ENCODE measurements at places on chromosomes 7 and 10.

DNA sequence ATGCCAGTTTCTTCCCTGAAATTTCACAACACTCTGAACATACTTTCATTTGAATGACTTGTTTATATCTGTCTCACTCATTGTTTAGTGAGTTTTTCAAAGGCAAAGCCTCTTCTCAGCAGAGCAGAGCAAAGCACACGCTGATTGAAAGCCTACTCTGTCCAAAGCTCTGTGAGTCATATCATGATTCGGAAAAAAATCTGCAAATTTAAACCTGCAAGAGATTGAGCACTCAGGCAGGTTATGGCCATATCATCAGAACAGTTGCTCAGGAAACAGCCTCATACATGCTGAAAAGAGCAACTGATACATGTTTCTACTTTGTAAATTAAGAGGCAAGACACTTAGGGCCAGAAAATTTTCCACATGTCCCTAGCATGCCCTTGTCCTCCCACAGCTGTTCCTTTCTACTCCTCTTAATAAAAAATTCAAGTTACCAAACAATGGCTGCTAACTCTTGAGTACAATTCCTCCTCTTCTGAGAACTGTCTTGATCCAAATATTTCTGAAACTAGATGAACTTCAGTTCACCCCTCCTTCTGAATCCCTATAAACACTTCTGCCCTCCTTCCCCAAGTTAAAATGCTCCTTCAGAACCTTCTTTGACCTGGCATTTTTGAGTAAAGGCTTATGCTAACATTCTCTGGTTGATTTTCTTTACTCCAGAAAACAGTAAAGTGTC is 140.6 kb upstream of the HPS1 start:
- no peak for DNase-seq

DNA sequence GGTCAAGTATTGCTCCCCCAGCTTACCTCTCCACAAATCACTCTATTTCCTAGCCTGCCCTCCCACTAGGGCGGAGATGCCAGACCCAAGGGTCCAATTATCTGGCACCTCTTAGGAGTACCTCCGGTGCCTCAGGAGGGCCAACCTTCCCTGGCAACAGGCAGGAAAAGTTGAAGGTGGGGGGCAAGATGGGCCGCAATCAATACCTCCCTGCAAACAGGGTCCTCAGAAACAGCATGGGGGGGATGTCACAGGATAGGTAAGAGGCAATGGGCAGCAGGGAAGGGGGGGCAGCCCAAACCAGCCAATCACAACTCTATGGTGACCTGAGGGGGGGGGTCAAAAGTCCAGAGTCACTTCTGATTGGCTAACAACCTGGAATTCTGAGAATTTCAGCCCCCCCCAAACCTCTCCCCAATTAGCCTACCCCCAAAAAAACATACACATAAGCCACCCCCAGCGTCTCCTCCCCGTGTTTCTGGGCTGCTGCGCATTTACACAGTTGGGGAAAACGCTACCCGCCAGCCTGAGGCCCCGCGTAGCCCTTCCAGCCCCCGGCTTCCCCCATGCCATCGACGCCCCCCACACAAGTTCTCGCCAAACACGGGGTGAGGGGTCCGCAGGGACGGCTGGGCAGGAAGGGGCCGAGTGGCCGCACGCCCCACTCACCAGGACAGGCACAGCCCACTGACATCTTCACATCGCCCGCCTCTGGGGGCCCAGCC is 589 bp downstream of the LDB1 start:
- DNase-seq: peak; percentile 81

- no peak for DNase-seq
These were observed 129.8 kb downstream of the PRKG1 start for GRCh38 chr10:51204066-51204465.

DNA sequence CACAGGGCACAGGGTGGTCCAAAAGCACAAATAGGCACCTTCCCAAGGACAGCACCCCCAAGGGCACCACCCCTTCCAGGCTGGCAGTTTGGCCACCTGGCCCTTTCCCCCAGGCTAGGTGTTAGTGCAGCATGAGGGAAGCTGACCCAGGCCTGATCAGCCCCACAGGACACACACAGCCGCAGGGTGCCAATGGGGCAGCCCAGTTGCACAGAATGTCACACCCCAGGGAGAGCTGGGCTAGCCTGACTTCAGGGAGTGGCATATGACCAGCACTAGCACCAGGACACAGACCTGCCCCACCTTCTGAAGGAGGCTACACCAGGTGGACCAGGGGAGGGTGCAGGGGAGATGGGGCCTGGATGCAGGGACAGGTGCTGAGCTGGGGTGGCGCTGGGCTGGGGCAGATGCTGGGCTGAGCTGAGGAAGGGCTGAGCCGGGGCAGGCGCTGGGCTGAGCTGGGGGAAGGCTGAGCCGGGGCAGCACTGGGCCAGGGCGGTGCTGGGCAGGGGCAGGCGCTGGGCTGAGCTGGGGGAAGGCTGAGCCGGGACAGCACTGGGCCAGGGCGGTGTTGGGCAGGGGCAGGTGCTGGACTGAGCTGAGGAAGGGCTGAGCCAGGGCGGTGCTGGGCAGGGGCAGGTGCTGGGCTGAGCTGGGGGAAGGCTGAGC is 3.9 kb upstream of the ADAM8 start:
- DNase-seq: no peak

DNA sequence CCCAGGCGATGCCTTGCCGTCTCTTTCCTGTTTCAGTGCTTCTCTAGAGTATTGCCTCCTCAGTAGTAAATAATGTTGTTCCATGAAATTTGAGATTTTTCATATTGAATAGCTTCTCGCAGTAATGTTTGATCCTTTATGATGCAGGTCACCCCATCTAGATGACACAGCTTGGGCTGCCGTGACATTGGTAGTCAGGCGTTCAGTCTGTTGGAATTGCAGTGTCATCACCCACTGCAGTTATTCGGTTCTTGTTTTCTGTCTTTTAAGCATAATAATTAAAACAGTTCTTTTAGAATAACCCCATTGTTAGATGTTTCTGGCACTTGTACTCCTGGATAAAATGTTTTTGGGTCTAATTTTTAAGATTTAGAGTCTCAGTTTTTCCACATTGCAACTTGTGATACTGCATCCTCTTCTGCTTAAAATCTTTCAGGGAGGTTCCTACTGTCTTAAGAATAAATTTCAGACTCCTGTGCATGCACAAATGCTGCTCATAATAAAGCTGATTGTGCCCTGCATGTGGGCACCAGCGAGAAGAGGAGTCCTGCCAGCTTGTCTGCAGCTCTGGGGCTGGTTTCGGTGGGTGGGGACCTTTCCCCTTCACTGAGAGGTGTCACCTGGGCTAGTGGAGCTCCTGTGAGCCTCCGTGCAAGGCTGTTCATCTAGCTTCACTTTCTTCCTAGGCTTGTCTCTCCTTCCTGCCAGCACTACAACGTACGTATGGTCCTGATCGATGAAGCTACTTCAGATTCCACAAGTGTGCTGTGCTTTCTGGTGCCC is 44.8 kb downstream of the SDK1 start:
- no peak for DNase-seq

- no peak for DNase-seq
These were observed 46.7 kb downstream of the RAB18 start for GRCh38 chr10:27550823-27551222.

- no peak for DNase-seq
These were observed 59.4 kb downstream of the TPK1 start for GRCh38 chr7:144776447-144776846.

- DNase-seq: peak; percentile 52
These were observed 172.5 kb upstream of the SVIL start for GRCh38 chr10:29807163-29807806.

- DNase-seq: no peak
These were observed 25.5 kb upstream of the HABP2 start for GRCh38 chr10:113527211-113527906.

GRCh38 chr7:16754856-16755317 is 1.3 kb downstream of the TSPAN13 start:
- DNase-seq: no peak

GRCh38 chr10:10930979-10931743 is 86.5 kb upstream of the CELF2 start:
- no peak for DNase-seq

DNA sequence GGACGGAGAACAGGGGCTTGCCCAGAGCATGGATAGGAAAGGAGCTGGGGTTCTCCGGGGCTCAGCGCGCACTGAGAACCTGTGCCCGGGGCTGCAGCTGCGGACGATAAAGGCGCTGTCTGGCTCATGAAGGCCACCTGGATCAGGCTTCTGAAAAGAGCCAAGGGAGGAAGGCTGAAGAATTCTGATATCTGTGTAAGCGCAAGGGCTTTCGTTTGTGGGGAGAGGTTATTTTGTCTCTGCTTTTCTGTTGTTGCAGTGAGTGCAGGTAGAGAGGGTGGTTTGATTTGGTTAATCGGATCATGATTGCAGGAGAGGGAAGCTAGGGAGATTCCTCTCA is 250.5 kb downstream of the NSUN6 start:
- DNase-seq: no peak

GRCh38 chr7:128821724-128822123 is 8.5 kb upstream of the FLNC start:
- DNase-seq: no peak

DNA sequence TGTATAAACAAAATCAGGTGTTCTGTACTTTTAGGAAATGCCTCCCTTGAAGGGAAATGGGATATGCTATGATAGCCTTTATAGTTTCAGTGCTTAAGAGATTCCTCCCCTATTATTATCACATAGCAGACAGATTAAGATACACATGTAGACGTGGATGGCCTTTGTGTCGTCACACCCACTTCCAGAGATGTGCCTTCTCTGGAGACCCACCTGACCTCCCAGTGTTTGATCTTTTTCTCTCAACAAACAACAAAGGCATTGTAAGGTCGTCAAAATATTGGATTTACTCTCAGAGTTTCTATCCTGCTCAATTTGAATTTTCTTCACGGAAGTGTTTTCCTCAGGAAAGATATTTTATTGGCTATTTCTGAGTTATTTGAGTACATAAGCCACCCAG is 25.7 kb upstream of the C1GALT1 start:
- no peak for DNase-seq

DNA sequence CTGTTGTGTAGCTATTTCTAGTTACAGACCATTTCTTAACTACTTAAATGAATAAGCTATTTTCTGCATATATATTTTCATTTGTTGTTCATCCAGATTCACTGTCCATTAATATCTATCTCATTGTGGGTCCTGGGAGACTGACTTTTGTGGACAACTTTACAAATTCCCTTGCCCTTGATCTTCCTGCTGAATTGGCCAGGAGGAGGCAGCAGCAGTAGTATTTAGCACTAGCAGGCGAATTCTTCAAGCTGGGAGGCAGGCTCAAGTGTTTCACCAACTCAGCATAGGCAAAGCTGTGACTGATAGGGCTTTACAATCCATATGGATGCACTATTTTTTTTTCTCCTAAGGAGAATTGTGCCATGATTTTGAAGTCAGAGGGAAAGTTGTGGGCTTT is 461.0 kb upstream of the NRG3 start:
- DNase-seq: no peak

DNA sequence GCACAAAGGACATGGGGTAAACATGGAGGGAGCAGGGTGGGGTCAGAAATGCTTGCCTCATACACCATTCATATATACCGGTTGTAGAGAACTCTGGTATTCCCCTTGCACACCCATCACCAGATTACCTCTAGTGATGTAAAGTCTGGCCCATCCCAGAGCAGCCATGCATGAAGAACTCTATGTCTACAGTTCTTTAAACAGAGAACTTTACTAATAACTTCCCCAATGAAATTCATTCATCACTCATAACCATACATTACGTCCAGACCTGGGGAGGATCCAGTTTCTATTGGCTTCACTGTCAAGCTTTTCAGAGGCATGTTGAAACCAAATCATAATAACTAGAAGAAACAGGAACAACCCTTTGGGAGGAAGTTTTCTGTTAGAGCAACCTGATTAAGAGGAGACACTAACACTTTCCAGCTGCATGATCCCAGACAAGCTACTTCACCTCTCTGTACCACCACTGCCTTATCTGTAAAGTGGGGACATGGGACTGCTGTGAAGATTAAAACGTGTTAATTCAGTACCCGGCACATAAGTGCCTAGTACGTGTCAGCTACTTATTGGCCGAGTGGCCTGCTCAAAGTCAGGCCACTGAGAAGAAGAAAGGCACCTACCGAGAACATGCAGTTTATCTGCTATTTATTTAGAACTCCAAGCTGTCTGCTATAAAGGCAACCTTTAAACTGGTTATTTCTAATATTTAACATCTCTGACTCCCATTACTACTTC is 59.7 kb downstream of the IGF2BP3 start:
- no peak for DNase-seq

DNA sequence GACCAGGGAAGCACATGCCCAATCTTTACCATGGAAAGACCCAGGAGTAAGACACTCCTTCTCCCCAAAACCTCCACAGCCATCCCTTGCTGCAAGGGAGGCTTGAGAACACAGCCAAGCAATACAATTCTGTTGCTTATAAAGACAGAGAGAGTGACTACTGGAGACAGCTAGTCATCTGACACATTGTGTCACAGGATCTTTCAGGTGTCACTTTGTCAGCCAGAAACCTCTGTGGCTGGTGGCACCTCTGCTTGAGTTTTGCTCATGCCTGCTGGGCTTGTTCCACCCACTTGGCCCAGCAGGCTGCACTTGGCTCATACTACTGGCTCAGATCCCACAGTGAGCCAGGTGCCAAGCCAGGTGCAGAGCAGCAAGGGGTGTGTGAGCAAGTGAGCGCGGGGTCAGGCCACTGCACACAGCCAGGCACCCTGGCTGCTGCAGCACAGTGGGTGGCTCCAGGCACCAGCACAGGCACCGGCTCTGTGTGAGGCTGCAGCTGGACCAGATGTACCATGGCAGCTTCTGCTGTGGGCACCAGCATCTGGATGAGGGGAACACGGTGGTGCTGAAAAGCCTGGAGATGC is 12.4 kb upstream of the PRLHR start:
- DNase-seq: no peak

GRCh38 chr10:93062514-93063143 is 2.0 kb downstream of the CYP26C1 start:
- peak; percentile 44 for DNase-seq

DNA sequence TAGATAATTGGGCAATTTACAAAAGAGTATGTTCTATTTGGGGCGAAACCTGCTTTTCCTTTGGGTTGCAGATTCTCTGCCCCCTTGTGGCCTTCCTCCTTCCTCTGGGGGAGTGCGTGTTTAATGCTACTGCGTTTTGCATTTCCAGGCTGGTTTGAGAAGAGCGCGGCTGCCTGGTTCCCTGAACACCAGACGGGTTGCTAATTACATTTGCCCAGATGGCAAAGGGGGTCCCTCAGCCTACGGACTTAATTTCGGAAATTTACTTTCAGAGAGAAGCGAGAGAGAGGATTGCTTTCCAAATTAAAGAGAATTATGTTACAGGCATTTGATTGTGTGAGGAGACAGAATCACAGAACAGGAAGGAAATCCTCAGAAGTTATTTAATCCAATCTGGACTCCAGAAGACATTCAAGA is 91.9 kb upstream of the JAZF1 start:
- peak; percentile 79 for DNase-seq

- no peak for DNase-seq
These were observed 365.7 kb downstream of the GATA3 start for GRCh38 chr10:8420182-8420581.

- peak; percentile 47 for DNase-seq
These were observed 44.0 kb downstream of the RTKN2 start for GRCh38 chr10:62224606-62225005.

Measured in choroid plexus epithelial cell (primary cell).